ENCODE measurements at places on chromosomes 13 and 19.

GRCh38 chr13:48165727-48166126 lies 67.3 kb upstream of the ITM2B start:
- DNase-seq, result no peak

GRCh38 chr19:39430675-39431593 lies 4.8 kb downstream of the RPS16 start:
- peak; percentile 98 for DNase-seq

DNA sequence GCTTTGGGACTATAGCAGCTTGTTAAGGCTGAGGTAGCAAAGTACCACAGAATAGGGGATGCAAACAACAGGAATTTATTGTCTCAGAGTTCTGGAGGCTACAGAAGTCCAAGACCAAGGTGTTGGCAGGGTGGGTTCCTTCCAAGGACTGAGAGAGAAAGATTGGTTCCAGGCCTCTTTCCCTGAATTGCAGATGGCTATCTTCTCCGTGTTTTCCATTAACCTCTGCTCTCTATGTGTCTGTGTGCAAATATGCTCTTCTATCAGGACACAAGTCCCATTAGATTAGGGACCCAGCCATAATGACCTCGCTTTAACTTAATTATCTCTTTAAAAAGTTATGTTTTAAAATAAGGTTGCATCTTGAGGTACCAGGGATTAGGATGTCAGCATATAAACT lies 1732.9 kb upstream of the SLC10A2 start:
- no peak for DNase-seq

GRCh38 chr19:6340493-6341201 lies 7.2 kb upstream of the ACER1 start:
- DNase-seq, result no peak

- peak; percentile 31 for DNase-seq
Observed at GRCh38 chr19:2083174-2083854, 12.8 kb downstream of the MOB3A start.

DNA sequence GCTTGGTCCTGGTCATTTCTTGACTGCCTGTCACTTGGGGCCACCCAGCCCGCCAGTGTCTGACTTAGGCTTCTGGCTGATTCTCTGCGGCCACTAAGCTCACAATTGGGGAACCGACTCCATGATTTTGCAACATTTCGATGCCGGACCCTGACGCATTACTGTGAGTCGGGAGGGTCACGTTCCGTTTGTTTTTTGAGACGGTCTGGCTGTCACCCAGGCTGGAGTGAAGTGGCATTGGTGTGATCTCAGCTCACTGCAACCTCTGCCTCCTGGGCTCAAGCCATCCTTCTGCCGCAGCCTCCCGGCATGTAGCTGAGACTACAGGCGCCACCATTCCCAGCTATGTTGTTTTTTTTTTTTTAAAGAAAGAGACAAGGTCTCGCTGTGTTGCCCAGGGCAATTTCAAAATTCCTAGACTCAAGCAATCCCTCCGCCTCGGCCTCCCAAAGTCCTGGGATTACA lies 3.2 kb upstream of the ADAT3 start:
- peak; percentile 98 for DNase-seq

Data from suppressor macrophage treated with lipopolysaccharide for 4 hours (primary cell).